ENCODE measurements at places on chromosomes 3 and 15.

DNA sequence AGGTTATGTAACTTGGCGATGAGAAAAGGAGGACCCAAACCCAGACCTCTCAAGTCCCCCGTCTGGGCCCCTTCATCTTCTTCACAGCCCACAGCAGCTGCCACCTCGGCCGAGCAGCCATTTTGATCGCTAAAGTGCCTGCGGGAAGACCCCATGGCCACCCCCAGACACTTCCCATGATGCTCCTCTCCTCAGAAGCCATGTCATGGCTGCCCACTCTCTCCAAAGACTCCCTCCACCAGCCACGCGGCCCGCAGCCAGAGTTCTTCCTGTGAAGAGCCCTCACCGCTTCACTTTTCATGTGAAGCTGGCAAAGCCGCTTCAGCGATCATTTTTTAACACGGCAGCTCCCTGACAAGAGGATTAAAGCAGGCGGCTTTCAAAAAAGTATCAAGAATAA lies 335.2 kb downstream of the RORA start:
- no peak for DNase-seq

DNA sequence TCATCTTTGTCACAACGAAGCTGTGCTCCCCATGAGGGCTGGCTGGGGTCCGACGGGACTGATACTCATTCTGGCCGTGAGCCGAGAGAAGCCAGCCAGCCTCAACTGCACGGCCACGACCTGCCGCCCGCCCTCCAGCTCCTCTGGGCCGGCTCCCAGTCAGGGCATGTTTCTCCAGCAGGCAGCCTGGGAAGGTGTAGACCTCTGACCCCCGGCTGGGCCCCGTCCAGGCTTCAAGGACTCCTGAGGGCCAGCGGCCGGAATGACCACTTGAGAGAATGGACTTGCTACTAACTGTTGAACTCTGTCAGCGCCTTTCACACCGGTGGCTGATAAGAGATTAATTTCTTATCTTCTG lies 18.1 kb upstream of the MUC4 start:
- no peak for DNase-seq

- DNase-seq: no peak
Measured at GRCh38 chr15:60840306-60840702, 361.4 kb upstream of the ICE2 start.

GRCh38 chr3:31573036-31573779 lies 40.5 kb downstream of the STT3B start:
- DNase-seq: no peak

DNA sequence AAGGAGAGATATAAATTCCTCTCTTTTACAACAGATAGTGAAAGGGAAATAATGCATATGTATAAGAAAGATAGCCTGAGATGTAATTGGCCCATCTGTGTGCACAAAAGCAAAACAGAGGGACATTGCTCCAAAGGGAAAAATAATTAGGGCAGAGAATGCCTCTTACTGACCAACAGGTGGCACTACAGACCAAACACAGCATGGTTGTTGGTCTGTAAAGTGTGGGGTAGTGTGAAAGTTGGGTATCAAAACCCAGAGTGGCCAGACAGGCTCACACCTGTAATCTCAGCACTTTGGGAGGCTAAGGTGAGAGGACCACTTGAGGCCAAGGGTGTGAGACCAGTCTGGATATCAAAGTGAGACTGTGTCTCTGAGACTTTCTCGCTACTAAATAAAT lies 4.5 kb upstream of the TLNRD1 start:
- no peak for DNase-seq

DNA sequence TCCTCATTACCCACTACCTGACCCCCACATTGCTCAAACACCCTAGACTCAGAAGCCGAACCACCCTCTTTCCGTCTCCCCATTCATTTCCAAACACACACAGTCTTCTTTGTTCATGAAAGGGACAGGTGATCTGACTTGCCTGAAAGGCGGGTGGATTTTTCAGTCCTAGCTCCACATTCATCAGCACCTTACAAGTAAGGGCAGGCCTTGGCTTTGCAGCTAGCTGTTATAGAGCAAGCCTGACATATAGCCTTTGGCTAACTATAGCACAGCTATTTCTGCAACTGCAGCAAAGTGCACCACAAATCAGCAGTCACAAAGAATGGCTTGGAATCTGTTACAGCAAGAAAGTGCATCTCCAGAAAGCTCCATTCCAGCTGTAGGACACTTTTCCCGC lies 139.8 kb downstream of the XXYLT1 start:
- no peak for DNase-seq

DNA sequence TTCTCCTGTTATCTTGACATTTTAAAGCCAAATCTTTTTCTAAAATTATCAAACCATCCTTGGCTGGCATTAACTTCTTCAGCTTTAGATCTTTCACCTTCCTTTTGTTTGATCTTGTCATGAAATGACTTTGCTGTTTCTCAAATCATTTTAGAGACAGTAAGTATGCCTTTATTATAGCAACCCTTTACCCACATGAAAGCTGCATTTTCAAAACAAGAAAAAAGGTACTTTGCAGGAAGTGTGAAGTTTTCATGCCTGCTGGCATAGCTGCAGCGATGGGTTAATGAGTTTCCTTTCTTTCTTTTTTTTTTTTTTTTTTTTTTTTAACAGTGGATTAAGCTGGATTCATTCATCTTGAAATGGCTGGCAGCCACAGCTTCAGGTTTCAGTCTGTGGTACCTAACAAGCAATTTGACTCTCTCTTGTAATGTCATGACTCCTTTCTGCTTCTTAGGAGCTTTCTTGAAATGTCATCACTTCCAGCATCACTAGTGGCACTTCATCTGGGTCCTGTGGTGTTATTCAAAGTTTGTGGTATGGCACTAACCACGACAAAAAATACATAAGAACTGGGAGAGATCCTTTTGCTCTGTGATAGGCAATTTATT lies 18.8 kb downstream of the SLC25A26 start:
- peak; percentile 11 for DNase-seq

Data from stimulated activated CD4-positive, alpha-beta T cell treated with anti-CD3 and anti-CD28 coated beads, Interleukin-12 subunit alpha, Interleukin-12 subunit beta, amount 100 ng/mL, for 48 hours (primary cell).